ENCODE measurements at places on chromosomes 7 and 10. TPM values are rescaled to one million over a fixed set of nuclear protein-coding genes. Genes with fewer than 3 reads are reported as not detected.

VIM gene
- 10,466 TPM for total RNA-seq

DNA sequence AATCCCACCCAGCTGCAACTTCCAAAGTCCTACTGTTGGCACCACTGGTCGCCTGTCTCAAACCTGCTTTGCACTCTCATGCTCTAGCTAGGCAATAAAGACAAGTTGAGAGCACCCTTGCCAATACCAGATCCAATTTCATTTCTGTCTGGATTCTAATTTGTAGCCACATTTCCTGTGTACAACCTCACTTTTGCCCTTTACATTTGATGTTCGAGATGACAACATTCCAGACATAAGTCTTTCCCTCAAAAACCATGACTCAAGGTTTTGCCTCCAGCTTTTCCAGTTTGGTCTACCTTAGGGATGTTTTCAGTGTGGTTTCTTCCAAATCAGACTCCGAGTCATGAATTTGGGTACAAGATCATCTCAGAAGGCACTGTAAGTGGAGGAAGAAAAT, 309.0 kb downstream of the GPAM start:
- H3K36me3 ChIP-seq = no peaks in the 10 kb centered on the region
- no peaks in the 10 kb centered on the region for H3K4me1 ChIP-seq
- peaks cover 26% of the 10 kb centered on the region for H3K27me3 ChIP-seq
- no peak overlapping the region for H3K27ac ChIP-seq
- no peak overlapping the region for H3K4me3 ChIP-seq

DNA sequence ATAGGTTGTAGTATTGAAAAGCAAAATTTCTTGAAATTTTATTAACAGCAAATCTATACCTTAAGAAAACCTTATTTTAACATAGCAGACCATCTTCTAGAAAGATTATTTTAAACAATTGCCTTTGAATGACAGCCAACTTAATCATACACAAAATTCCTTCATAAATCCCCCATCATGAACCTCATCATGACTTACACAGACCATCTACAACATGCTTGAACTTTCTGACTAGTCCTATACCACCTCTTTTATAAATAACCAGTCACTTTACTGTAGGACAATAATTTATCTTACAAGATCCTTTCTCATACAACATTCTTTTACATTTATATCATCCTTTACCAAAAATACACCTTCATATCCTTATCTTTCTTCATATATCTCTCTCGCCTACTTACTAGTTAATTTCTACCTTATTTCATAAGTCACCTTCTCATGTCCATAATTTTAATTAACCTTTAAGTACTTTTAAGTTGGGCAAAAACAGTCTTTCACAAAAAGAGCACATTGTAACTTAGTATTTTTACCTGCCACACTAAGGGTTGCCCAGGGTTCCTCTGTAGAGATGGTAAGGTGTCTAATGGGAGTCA, 16.6 kb upstream of the PTN start:
- DNase-seq = no peak
- no peaks in the 10 kb centered on the region for H3K4me1 ChIP-seq
- H3K36me3 ChIP-seq = no peaks in the 10 kb centered on the region
- H3K27me3 ChIP-seq = no peaks in the 10 kb centered on the region
- no peak overlapping the region for H3K27ac ChIP-seq
- H3K4me3 ChIP-seq = no peak overlapping the region

COL28A1 gene
- not detected for total RNA-seq

STAG3 gene
- not detected for total RNA-seq

GRCh38 chr10:86284355-86285105, 82.1 kb downstream of the GRID1 start:
- no peaks in the 10 kb centered on the region for H3K36me3 ChIP-seq
- no peaks in the 10 kb centered on the region for H3K4me1 ChIP-seq
- no peak overlapping the region for H3K27ac ChIP-seq
- DNase-seq = no peak
- H3K27me3 ChIP-seq = no peaks in the 10 kb centered on the region

GRCh38 chr7:45240273-45240771, 82.7 kb downstream of the RAMP3 start:
- 0 out of 2 replicates have a peak overlapping the region, but pooled peaks have one; percentile 27 for H3K27ac ChIP-seq
- peaks cover 12% of the 10 kb centered on the region for H3K27me3 ChIP-seq
- H3K36me3 ChIP-seq = no peaks in the 10 kb centered on the region
- H3K4me3 ChIP-seq = no peak overlapping the region
- no peak for DNase-seq

DNA sequence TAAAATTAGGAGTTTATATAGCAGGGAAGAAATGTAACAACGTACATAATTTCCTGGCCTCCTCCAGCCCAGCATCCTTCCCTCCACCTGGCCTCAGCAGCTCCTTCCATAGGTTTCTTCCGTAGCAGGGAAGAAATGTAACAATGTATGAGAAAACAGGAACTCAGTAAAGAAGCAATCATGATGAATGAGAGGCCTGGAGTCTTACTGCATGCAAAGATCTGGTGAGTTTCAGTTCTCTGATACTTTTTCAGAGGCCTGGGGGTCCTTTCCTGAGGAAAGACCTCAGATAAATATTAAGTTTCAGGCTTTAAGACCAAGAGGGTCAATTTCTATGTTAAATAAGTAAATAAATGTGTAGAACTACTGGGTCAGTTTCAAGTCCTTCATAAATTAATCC, 155.7 kb upstream of the C7orf33 start:
- no peaks in the 10 kb centered on the region for H3K36me3 ChIP-seq
- no peak overlapping the region for H3K4me3 ChIP-seq
- no peak overlapping the region for H3K27ac ChIP-seq
- DNase-seq = no peak

GRCh38 chr10:5658871-5659618, 7.3 kb downstream of the ASB13 start:
- H3K36me3 ChIP-seq = no peaks in the 10 kb centered on the region
- H3K4me1 ChIP-seq = peaks cover 3% of the 10 kb centered on the region
- no peaks in the 10 kb centered on the region for H3K27me3 ChIP-seq
- no peak for DNase-seq

GRCh38 chr10:75904499-75905283, 473.3 kb downstream of the LRMDA start:
- no peaks in the 10 kb centered on the region for H3K4me1 ChIP-seq
- no peak overlapping the region for H3K4me3 ChIP-seq
- no peaks in the 10 kb centered on the region for H3K36me3 ChIP-seq
- DNase-seq = no peak
- no peak overlapping the region for H3K27ac ChIP-seq
- peaks cover 48% of the 10 kb centered on the region for H3K27me3 ChIP-seq

- H3K4me1 ChIP-seq = peaks cover 25% of the 10 kb centered on the region
- H3K4me3 ChIP-seq = no peak overlapping the region
- H3K36me3 ChIP-seq = no peaks in the 10 kb centered on the region
- no peaks in the 10 kb centered on the region for H3K27me3 ChIP-seq
- H3K27ac ChIP-seq = no peak overlapping the region
Measured at GRCh38 chr10:71868192-71868697, 17.2 kb upstream of the PSAP start.

LDB1 gene
- 28.1 TPM for total RNA-seq

- H3K36me3 ChIP-seq = no peaks in the 10 kb centered on the region
- H3K4me1 ChIP-seq = peaks cover 36% of the 10 kb centered on the region
- peak overlapping the region; percentile 93 for H3K27ac ChIP-seq
- peak overlapping the region; percentile 77 for H3K4me3 ChIP-seq
Measured at GRCh38 chr10:89302625-89303024, 779 bp downstream of the IFIT2 start.

- DNase-seq = peak; percentile 59
- no peaks in the 10 kb centered on the region for H3K4me1 ChIP-seq
- no peaks in the 10 kb centered on the region for H3K27me3 ChIP-seq
Measured at GRCh38 chr10:130053561-130053960, 57.1 kb downstream of the C10orf143 start.

GRCh38 chr7:70098905-70099672, 500.8 kb downstream of the AUTS2 start:
- no peak overlapping the region for H3K4me3 ChIP-seq
- H3K27ac ChIP-seq = no peak overlapping the region
- no peaks in the 10 kb centered on the region for H3K4me1 ChIP-seq
- peak; percentile 10 for DNase-seq
- H3K36me3 ChIP-seq = no peaks in the 10 kb centered on the region

DNA sequence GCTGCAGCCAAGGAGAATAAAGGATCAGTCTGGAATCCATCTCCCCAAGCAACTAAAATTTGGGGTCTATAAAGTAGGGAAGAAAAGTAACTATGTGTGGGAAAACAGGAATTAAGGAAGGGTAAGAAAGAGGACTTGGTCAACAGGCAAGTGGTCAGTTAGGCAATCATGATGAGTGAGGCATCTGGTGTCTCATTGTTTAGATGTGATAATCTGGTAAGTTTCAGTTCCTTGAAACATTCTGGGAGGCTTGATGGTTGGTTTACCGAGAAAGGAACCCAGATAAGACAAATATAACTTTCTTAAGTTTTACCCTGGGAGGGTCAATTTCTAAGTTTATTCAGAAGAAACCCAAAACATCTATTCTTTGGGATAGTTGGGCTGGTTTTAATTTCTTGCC, 22.3 kb downstream of the HYAL4 start:
- peaks cover 12% of the 10 kb centered on the region for H3K27me3 ChIP-seq
- H3K4me3 ChIP-seq = no peak overlapping the region
- no peak overlapping the region for H3K27ac ChIP-seq
- DNase-seq = peak; percentile 21
- H3K36me3 ChIP-seq = no peaks in the 10 kb centered on the region

- peaks cover 22% of the 10 kb centered on the region for H3K4me1 ChIP-seq
- H3K27ac ChIP-seq = no peak overlapping the region
- no peaks in the 10 kb centered on the region for H3K36me3 ChIP-seq
- H3K4me3 ChIP-seq = no peak overlapping the region
- H3K27me3 ChIP-seq = no peaks in the 10 kb centered on the region
Measured at GRCh38 chr7:116955801-116956476, 2.6 kb downstream of the ST7 start.

GRCh38 chr7:34191771-34192479, 286.6 kb downstream of the BMPER start:
- H3K4me3 ChIP-seq = no peak overlapping the region
- no peaks in the 10 kb centered on the region for H3K36me3 ChIP-seq
- DNase-seq = no peak
- no peaks in the 10 kb centered on the region for H3K27me3 ChIP-seq
- H3K27ac ChIP-seq = no peak overlapping the region
- no peaks in the 10 kb centered on the region for H3K4me1 ChIP-seq

TSPAN12 gene
- 2.0 TPM for total RNA-seq

GCC1 gene
- total RNA-seq = 17.9 TPM

DDC gene
- total RNA-seq = not detected

DNA sequence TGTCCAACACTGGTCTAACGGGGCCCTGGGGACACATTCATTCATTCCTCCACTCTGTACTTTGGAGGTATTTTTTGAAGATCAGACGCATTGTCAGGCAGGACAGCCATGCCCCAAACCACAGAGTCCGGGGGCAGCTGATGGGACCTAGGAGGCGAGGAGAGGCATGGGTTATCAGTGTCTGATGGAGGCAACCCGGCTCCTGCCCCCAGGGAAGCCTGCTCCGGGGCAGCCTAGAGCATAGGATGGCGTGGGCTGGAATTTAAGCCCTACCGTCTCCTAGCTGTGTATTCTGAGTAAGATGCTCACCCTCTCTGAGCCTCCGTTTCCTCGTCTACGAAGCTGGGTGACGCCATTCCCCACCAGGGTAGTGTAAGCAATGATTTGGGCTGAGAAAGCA, 55.4 kb upstream of the ELN start:
- no peak for DNase-seq
- no peak overlapping the region for H3K4me3 ChIP-seq
- H3K27me3 ChIP-seq = no peaks in the 10 kb centered on the region
- H3K27ac ChIP-seq = no peak overlapping the region
- H3K4me1 ChIP-seq = peaks cover 12% of the 10 kb centered on the region

GRCh38 chr7:92731335-92732063, 104.9 kb downstream of the CDK6 start:
- 0 out of 2 replicates have a peak overlapping the region, but pooled peaks have one; percentile 10 for H3K4me3 ChIP-seq
- peak; percentile 52 for DNase-seq
- peak overlapping the region; percentile 61 for H3K27ac ChIP-seq
- no peaks in the 10 kb centered on the region for H3K27me3 ChIP-seq

DNA sequence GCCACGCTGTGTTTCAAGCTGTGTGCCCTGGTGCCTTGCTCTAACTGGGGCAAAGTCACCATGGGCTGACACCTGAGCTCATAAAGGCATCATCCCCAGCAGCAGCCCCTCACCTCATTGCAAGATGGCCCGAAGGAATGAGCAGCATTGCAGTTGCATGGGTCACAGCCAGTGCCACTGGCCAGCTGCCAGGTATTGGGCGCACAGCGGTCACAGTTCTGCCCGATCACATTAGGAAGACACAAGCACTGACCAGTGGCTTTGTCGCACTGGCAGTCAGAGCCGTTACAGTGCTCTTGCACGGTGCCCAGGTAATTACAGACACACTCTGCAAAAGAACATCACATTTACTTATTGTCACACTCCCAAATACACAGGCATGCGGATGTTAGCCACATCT, 51.1 kb downstream of the LAMB1 start:
- H3K4me3 ChIP-seq = no peak overlapping the region
- DNase-seq = no peak
- peaks cover 37% of the 10 kb centered on the region for H3K36me3 ChIP-seq
- H3K27me3 ChIP-seq = no peaks in the 10 kb centered on the region
- H3K4me1 ChIP-seq = peaks cover 45% of the 10 kb centered on the region

WAC gene
- 67.3 TPM for total RNA-seq

DNA sequence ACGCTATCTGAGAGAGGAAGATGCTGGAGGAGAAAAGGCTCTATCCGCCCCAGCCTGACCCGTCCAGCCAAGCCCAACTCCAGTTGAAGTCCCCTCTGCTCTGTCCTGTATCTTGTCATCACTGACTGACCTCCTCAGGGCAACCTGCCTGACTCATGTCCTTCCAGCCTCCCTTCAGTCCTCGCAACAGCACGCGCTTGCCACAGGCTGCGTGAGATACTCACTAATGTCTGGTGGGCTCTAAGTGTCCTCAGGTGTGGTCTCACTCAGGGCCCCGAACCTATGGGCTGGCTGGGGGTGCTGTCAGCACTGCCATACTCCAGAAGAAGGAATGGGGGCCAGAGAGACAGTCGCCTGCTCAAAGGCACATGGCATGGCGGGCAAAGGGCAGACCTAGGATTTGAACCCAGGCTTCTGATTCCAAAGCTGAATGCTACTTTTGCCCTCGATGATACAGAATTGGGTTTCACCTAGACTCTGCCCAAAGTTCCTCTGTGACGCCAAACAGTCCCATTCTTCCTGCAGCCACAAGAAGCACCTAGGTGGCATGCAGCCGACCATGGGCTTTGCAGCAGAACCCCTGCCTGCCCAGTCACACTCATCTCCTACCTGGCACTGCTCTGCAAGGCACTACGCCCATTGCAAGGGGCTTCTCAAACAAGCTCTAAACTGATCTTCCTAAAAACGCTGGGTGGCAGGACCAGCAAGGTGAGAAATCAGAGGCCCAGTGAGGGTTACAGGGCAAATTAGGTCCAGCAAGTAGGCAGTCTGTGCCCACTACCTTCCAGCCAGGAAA, 8.5 kb downstream of the FAM53B start:
- no peaks in the 10 kb centered on the region for H3K36me3 ChIP-seq
- H3K27me3 ChIP-seq = no peaks in the 10 kb centered on the region

GRCh38 chr7:87032604-87033339, 26.7 kb downstream of the ELAPOR2 start:
- H3K4me3 ChIP-seq = no peak overlapping the region
- DNase-seq = no peak

DNA sequence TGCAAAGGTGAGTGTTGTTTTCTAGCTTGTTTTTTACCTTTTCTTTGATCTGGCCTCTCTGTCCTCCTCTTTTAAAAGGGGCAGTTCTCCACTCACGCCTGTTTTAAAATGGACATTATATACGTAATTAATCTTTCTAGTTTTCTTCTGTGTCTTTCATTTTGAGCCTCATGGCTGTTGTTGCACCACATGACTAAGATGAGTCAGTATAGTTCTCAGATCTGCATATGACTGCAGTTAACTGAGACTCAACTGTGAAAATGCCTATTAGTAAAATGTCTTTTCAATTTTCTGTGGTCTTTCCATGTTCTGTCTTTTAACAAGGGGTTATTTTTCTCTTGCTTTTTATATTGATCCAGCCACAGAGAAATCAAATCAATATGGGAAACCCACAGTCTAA, 296.1 kb downstream of the CDK14 start:
- H3K4me3 ChIP-seq = no peak overlapping the region
- DNase-seq = no peak
- no peaks in the 10 kb centered on the region for H3K36me3 ChIP-seq
- no peaks in the 10 kb centered on the region for H3K4me1 ChIP-seq
